ENCODE measurements at places on chromosomes 11 and 22. TPM values are rescaled to one million over a fixed set of nuclear protein-coding genes. Genes with fewer than 3 reads are reported as not detected.

Gene AGBL2
- 0.42 TPM for total RNA-seq

Gene TCP11L1
- 21.2 TPM for total RNA-seq

Gene ISX
- total RNA-seq, result not detected

Gene NUCB2
- 80.5 TPM for total RNA-seq

Gene OR4C11
- not detected for total RNA-seq

Gene RELA
- total RNA-seq, result 80.0 TPM

Gene SLC16A8
- not detected for total RNA-seq

Gene GRIK4
- total RNA-seq, result 0.10 TPM

Gene SCUBE2
- total RNA-seq, result 29.2 TPM

Gene MMP7
- total RNA-seq, result 2.5 TPM

Gene SMIM35
- not detected for total RNA-seq

- peak; percentile 49 for DNase-seq
Observed at GRCh38 chr22:45631841-45632238, 39.8 kb upstream of the ATXN10 start.

DNA sequence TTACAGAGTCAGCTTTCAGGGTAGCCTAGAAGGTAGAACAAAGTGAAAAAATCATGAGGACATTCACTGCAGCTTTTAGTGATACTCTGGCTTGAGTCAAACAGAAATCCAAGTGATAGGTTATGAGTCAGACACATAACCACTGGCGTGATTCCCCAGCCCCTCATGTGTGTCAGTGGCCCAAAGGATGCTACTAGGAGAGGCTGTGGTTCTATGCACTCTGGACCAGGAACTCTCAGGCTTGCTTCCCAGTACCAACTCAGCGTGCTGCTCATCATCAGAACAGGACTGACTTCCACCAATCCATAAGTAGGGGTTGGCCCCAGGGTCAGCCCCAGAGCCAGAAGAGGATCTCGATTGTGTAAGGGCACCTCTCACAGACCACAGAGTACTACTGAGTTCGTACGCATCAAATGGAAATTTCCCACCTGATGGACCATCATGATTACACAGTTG lies 116.8 kb downstream of the MED15 start:
- DNase-seq, result no peak

DNA sequence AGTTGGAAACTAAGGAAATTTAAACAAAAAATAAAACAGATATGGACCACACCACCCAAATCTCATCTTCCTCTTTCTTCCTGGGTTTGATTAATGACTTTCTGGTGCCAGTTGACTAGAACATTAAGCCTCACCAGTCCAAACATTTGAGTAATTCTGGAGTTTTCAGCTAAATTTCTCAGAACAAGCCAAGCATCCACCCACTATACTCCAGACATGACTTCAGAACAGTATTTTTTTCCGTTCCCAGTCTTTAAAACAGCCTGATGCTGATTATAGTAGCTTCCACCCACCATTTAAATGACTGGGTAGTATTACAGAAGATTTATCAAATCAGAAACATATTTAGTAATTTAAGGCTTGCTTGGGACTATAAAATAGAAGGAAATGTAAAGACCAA lies 230.9 kb upstream of the UBASH3B start:
- DNase-seq, result no peak

GRCh38 chr22:50416996-50417395 lies 57.8 kb downstream of the SBF1 start:
- no peak for DNase-seq

DNA sequence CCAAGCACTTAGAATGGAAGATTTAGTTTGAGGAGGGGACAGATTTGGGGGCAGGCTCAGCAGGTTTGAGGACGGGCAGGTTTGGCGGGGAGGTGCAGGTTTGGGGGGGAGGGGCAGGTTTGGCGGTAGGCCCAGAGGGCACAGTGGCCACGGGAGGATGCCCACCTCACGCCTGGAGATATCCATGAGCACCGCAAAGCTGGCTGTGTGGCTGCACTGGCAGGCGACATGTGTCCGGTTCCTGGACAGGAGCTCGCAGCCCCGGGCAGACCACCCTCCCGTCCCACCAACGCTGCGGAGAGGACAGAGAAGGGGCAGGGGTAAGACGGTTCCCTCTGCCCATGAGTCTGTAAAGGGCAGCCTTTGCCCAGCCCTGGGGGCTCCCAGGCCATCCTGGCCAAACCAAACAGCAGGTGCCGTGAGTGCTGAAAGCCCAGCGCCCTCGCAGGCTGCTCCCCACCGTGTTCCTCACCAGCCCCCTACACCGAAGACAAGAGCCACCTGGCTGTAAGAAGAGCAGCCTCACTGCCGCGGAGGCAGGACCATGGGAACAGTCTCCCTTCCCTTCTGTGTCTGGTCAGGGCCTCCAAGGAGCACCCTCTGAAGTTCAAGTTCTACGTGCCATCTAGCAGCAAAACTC lies 43.0 kb downstream of the TRMU start:
- DNase-seq, result no peak

DNA sequence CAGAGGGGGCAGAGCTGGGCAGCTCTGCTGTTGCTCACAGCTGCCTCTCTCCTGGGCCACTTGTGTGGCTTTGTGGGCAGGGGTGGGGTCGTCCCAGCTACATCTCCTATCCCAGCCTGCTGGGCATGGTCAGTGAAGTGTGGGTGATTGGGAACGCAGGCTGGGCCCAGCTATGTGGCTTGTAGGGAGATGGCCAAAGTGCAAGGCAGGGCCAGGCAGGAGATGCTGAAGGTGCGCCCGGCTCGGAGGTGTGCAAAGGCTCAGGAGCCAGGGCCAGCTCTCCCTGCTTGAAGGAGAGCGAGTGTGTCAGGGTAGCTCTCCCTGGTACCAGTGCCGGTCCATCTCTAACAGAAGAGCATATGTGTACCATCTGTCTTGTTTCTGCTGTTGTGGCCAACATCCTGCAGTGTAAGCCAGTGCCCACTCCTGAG lies 8.4 kb upstream of the RANBP1 start:
- DNase-seq, result no peak

DNA sequence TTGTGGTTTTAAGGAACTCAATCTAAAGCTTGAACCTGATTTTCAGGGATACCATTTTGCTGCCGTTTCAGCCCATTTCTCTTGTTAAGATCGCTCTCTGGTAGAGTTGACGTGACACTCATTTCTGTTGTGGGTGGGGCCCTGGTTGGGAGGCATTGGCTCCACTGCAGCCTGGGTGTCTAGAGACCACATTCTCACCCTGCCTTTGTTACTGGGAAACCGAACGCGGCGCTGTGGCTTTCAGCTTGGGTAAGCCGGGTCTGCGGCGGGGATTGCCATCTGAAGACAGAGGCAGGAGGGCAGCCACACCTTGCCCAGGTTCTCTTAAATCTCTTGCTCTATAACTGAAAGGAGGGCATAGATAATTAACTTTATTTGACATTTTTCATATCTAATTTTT lies 3.2 kb downstream of the EHF start:
- DNase-seq, result no peak

DNA sequence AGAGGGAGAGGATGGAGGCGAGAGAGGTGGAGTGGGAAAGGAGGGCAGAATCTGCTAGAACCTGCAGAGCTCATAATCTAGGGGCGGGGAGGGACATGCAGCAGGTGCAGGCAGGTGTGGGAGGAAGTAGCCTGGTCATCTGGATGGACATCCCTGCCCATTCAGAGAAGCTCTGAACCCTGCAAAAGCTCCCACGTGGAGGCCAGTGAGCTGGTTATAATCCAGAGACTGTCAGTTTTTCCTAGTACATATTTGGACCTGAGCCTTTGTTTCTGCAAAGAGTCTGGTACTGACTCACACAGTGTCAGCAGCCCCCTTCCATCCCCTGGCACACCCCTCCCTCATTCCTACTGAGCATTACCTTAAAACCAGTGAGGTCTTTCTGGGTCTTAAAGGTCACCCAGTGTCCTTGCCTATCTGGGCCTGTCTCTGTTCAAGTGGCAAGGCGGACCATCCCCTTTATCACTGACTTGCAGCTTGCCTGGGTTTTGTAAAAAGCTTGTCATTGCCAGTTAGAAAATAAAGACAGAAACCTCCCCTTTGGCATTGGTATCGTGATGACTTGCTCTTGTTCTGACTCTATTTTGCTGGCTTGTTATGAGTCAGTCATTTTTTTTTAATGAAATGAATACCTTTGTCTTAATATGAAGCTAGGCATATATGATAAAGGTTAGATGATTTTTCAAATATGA lies 26.1 kb downstream of the PTPRJ start:
- no peak for DNase-seq

GRCh38 chr11:105903113-105903512 lies 118.9 kb downstream of the MSANTD4 start:
- DNase-seq, result no peak

GRCh38 chr11:10274726-10275125 lies 19.3 kb downstream of the SBF2 start:
- no peak for DNase-seq

- no peak for DNase-seq
Observed at GRCh38 chr11:11309906-11310305, 43.1 kb downstream of the CSNK2A3 start.

DNA sequence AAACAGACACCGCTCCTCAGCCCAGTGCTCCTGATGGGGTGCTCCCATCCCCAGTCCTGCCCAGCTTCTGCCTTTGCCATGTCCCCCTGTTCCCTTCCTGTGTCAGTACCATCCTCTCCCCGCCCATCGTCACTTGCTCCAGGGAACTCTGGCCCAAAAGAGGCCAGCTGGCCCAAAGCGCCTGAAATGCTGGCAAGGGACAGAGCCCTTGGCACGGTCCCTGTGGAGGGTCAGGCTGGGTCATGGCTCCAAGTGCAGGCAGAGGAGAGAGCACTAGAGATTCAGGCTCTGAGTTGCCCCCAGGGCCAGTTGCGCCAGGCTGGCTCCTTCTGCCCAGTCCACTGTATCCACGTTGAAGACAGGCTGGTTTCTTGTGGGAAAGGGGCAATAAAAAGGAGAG lies 8.4 kb upstream of the HDHD5 start:
- DNase-seq, result no peak

DNA sequence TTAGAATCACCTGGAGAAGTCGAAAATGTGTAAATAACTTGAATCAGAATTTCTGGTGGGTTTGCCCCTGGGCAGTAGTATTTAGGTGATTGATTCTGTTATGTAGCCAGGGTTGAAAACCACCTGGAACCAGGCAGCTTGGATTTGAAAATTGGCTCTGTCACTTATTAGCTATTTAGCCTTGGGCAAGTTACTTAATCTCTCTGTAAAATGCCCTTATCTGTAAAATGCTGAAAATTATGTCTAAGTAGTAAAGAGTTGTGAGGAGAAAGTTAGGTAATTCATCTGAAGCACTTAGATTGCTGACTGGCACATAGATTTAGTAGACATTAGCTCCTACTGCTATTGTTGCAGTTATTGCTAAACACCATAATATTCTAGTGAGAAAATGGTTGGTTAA lies 49.3 kb downstream of the PPME1 start:
- DNase-seq, result no peak

DNA sequence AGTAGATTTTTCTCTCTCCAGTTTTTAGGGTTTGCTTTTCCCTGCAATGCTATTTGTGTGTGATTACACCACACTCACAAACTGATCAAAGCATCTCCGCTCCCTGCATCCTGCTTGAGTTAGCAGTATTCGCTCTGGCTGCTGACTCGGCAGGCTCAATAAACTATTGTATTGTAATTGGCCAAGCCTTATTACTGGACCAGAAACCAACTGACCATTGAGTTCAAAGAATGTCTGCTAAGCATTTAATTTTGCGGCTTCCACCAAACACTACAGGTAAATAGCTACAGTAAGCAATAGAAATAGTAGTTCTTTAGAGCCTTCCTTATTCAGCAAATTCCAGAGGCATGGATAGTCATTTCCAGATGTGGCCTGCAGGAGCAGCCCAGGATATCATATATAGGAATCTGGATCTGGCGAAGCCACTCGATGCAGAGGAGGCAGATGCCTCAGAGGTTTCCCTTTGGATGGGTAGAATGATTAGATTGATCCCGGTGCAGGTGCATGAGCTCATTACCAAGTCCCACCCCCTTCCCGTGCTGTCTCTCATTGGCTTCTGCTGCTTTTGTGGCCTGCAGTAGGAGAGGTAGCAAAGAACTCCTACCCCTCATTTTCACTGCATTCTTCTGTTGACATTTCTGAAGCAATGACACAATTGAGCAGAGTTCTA lies 77.3 kb downstream of the COMMD9 start:
- no peak for DNase-seq

DNA sequence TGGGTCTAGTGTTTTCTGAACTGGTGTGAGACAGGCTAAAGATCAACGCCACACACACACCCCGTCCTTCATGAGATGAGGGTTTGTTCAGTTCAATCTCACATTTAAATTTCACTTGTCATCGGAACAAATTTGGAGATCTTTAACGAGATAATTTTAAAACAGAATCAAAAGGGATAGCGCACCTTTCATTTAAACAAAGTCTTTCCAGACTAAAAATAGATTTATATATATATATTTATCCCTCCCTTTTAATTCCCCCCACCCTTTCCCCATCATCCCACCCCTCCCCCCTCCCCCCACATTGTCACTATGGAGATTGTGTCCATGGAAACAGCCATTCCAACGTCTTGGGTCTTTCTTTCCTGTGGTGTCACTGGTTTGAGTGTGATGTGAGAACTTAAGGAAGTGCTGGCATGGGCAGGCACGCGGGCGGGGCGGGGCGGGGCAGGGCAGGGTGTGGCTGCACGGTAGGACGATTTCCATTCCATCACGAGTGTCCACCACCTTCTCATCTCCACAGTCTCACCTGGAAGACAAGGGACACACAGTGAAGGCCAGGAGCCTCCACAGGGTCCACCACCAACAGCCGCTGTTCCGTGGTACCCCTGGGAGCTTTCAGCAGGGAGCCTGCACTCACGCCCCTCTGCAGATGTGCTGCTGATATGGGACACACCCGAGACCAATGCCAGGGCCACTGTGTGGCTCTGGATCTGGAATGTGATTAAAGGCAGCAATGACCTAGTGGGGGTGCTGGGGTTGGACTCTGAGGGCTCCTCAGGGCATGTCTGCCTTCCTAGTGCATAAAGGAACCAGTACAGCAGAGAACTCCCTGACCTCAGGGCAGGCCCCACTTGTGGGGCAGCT lies 30.5 kb upstream of the CYP2D6 start:
- DNase-seq, result no peak

GRCh38 chr11:64358907-64359711 lies at the start of gene RPS6KA4:
Gene RPS6KA4 (plus strand): TSS chr11:64359162. CDS start chr11:64359236, 74 bp downstream.
- no peak for DNase-seq

GRCh38 chr11:120065176-120065575 lies 72.7 kb downstream of the TRIM29 start:
- peak; percentile 26 for DNase-seq

- no peak for DNase-seq
Observed at GRCh38 chr22:49093192-49093880, 734.3 kb downstream of the BRD1 start.

- DNase-seq, result no peak
Observed at GRCh38 chr22:40517631-40518030, 118.9 kb downstream of the MRTFA start.

DNA sequence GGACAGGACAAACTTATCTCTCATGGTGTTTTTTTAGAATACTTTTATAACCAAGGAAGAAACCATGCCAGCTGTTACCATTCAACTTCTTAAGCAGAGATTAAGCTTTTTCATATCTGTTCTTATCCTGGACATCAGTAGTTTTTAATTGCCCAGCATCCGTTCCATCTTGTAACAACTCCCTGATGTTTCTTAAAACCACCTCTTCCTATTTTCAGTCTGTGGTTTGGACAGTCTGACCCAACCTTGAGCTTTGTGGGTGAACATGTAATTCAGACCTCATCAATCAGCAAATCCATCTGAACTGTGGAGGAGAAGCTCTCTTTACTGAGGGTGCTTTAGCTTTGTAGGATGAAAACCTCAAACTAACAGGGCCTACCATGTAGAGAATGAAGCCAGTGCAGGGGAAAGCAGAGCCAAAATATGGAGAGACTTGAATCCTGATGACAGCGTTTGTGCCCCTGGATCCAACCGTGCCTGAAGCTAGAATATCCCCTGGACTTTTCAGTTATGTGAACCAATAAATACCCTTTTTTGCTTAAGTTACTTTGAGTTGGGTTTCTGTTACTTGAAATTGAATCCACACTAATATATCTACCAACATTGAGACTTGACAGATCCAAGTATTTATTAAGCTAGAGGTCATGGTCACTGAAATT lies 9.4 kb downstream of the TUG1 start:
- no peak for DNase-seq

Data from mesenteric fat pad (tissue), 1 donor.